ENCODE measurements at places on chromosomes 1 and 21.

GRCh38 chr1:75641325-75641724 is 30.4 kb upstream of the SLC44A5 start:
- no peak for DNase-seq

DNA sequence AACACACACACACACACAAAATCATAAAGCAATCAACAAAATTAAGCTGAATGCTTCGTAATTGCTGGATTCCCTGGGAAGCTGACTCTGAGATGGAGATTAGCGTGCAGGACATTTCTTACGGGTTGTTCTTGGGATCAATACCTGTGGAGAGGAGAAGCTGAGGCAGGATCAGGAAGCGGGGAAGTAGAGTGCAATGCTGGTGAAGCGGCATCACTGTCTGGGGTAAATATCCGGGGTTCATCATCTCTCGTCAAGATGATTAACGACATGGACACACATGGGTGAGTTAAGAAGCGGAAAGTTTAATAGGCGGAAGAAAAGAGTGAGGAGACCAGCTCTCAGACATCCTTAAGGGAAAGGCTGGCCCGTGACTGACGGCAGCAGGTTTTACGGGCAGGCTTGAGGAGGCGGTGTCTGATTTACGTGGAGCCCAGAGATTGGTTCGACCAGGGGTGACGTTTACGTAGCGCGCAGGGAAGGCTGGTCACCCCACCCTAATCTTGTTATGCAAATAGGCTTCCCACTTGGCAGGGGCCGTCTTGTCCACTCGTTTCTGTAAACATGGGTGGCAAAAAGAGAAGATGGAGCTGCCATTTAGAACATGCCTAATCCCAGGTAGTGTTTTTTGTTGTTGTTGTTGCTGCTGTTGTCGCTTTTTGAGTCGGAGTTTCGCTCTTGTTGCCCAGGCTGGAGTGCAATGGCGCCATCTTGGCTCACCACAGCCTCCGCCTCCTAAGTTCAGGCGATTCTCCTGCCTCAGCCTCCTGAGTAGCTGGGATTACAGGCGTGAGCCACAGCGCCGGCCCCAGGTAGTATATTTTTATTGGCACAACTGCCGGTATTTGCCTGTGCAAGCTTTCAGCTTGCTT is 135.6 kb upstream of the KCNJ15 start:
- DNase-seq = no peak

GRCh38 chr1:228093050-228093906 is 9.8 kb downstream of the C1orf35 start:
- DNase-seq = no peak

GRCh38 chr1:87803375-87803774 is 474.7 kb downstream of the LMO4 start:
- DNase-seq = no peak

All from stimulated activated CD4-positive, alpha-beta T cell treated with anti-CD3 and anti-CD28 coated beads, TNF-alpha, amount 100 ng/mL, for 24 hours (primary cell).